ENCODE measurements at places on chromosomes 7 and 10.

- DNase-seq = no peak
Observed at GRCh38 chr10:56258378-56258777, 102.7 kb downstream of the ZWINT start.

- DNase-seq = no peak
Observed at GRCh38 chr10:91144961-91145360, 75.5 kb upstream of the PCGF5 start.

GRCh38 chr7:34354899-34355298 is 303.1 kb upstream of the NPSR1 start:
- DNase-seq = no peak

- DNase-seq = no peak
Observed at GRCh38 chr10:91046869-91047268, 126.0 kb upstream of the ANKRD1 start.

DNA sequence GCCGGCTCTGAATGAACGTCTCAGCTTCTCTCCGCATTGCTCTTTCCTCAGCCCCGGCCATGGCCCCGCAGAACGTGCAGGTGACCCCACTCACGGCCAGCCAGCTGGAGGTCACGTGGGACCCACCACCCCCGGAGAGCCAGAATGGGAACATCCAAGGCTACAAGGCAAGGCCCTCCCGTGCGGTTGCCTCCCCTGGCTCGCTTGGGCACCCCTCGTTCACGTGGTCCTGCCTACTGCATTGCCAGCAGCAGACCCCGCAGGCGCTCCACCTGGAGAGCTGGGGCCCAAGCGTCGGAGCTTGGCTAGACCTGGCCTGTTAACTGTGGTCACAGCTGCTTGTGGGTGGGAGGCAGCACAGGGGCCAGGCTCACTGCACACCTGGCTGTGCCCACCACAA is 476.3 kb upstream of the FOXK1 start:
- no peak for DNase-seq

GRCh38 chr7:33986951-33987947 is 81.9 kb downstream of the BMPER start:
- no peak for DNase-seq

DNA sequence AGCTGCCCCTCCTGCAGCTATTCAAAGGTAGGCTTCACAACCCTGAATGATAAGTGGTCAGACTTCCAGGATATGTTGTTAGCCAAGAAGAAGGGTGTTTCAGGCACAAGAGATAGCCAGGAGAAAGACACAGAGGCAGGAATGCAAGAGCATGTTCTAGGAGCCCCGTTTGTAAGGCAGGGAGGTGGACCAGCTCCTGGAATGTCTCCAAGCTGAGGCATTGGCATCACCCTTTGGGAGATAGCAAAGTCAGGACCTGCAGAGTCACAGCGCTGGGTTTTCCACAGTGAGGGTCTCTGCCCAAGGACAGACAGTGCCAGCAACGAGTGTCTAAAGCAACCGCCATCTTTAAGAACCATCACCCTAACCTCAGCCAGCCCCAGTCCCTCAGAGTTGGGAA is 484.5 kb upstream of the ZMIZ1 start:
- no peak for DNase-seq

DNA sequence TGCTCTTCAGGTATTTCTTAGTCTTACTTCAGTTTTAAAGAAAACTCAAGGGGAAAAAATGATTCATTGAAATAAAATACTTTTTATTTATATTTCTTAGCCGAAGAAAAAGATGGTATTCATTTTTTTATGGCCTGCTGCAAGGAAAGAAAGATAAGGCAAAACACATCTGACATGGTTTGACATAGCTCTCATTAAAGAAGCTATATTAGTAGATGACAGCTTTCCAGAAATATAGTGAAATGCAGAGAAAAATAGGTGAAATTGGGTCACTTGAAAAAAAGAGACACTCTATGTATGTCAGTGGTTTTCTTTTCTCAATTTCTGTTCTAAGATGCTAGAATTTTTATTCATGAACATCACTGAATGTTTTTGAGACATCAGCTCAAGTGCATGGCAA is 438.3 kb downstream of the PLXDC2 start:
- no peak for DNase-seq

DNA sequence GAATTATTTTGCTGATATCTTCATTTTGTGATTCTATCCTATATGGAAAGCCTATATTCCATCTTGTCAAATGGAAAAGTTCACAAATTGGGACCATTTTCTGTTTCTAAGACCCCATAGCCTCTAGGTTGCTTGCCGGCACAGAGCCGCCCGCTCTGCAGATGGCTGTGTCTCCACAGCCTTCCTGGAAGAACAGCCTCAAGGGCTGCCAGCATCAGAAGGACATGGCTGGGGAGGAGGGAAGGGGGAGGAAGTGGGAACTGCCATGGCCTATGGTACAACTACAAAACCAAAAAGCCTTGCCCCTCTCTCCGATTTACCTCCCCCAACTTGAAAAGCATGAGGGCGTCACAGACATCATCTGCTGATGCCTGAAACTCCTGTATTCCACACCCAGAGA is 75.9 kb downstream of the LANCL2 start:
- no peak for DNase-seq

DNA sequence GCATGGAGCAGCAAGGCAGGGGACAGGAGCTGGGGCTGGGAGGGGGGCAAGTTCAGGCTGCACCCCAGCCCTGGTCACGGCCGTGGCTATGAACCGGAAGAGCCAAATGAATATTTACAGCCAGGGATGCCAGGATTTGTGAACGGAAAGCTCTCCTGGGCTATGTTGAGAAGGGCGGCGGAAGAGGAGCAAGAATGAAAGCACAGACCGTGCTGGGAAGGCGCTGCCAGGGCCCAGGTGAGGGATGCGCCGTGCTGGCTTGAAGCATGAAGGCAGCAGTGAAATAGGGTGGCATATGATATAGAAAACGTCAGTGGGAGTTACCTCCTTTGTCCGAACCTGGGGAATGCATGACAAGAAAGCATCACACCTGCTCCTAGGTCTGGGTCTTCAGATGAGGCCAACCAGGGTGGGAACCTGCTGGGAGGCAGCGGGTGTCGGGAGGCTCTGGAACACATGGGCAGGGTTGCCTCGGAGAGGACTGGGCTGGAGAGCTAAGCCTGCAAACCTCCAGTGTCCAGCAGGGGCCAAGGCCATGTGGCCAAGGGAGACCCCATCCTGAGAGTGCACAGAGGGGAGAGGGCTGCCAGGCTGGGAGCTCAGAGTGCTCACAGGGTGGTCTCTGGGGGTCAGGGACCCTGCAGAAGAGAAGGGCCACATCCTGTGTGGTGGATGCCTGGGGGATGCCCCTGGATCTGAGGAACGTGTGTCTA is 120.6 kb upstream of the TCERG1L start:
- DNase-seq = no peak

DNA sequence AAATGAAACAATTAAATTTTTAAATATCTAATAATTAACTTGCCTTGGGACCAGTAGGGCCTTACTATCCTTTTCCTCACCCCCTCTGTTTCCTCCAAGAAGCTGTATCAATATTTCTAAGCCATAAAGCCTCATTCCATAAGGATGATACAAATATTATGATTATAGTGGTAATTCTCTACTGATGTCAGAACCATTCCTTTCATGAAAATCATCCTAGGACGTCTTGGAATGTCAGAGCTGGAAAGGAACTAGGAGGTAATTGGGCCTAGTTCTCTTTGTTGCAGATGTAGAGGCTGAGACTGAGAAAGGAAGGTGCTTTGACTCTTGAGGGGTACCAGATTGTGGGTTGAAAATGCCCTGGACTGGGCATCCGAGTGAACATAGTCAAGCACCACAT is 766.7 kb upstream of the GHITM start:
- DNase-seq = no peak

DNA sequence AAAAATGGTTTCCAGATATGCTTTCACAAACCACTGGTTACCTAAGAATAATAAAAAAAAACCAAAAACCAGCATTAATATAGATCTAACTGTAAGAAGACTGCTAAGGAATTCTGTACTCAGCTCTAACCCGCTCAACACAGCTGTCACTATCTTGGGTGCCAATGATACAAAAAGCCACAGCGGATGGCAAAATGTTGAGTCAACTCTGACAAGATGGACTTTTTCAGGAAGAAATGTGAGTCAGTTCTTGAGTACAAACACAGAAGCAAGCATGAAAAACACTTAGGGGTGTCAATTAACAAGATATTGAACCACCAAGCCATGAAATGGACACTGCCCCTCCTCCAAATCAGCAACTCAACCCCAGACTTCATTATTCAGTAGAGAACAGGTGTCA is 55.0 kb downstream of the CTTNBP2 start:
- no peak for DNase-seq

- no peak for DNase-seq
Observed at GRCh38 chr7:3591944-3592343, 290.9 kb downstream of the SDK1 start.

- no peak for DNase-seq
Observed at GRCh38 chr10:96609510-96609909, 22.7 kb upstream of the TM9SF3 start.

DNA sequence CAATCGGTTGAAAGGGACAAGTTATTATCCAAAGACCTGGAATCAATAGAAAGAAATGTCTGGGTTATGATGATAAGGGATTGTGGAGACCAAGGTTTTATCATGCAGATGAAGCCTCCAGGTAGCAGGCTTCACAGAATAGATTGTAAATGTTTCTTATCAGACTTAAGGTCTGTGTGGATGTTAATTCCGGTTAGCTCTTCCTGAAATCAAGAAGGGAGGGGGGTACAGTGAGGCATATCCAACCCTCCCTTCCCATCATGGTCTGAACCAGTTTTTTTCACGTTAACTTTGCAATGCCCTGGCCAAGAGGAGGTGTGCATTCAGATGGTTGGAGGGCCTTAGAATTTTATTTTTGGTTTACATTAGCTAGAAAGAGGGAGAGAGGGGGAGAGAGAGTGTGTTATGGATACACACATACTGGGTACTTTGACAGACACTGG is 9.8 kb upstream of the LRRC61 start:
- no peak for DNase-seq

DNA sequence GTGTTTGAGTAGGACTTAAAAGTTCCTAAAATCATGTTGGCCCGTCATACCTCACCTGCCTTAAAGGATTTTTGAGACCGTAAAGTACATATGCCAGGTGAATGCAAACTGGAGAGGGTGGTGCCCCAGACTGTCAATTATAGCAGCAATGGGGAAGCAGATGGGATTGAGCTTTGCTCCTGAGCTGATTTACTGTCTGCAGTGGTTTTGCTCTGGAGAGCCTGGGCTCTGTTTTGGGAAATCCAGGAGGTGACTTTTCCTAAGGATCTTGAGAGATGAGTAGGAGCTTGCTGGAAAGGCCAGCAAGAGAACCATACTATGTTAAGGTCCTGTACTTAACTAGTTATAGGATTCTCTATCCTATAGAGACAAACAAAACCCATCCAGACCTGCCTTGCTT is 43.0 kb downstream of the COL13A1 start:
- DNase-seq = no peak
